ENCODE measurements at places on chromosomes 1 and 21.

DNA sequence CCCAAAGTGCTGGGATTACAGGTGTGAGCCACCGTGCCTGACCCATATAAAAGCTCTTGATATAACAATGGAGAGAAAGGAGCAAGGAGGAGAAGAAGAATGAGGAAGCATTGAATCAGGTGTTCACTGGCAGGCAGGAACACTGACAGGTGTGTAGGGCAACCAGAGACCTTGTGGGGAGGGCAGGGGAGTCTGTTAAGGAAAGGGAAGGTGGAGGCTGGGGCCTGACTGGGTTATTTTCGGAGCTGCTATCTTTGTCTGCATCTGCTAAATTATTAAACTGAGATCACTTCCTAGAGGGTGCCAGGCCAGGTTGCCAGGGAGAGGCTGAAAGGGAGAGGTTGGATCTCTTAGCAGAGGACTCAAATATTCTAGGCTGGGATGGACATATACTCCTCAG lies 6.8 kb upstream of the TRNP1 start:
- DNase-seq: no peak

DNA sequence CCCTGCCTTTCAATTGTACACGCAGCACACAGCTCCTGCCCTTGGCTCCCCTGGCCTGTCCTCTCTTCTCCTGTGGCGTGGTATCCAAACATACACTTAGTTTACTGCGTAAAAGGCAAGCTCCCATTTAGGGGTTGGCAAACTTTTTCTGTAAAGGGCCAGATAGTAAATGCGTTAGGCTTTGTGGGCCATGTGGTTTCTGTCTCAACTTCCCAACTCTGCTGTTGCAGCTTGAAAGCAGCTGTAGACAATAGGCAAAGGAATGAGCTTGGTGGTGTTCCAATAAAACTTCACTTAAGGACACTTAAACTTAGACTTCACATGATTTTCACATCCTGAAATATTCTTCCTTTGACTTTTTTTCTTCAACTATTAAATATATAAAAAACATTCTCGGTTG lies 63.3 kb downstream of the RHOU start:
- DNase-seq: no peak

DNA sequence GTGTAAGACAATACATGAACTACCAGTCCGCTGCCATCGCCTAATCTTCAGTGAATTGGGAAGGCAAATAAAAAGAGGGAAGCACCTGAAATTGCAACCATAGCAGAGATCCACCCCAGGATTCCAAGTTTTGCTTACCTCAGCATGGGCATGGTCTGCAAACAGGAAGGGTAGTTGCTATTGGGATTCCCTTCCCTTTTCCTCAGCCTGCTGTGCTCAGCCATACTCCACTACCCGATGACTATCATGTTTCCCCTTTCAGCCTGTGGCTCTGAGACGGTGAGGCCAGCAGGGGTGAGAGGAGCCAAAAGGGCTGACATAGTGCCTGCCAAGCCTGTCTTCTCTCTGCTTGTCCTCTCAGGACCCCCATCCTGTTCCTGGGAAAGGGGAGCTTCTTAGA lies 64.2 kb downstream of the GPR137B start:
- no peak for DNase-seq

GRCh38 chr1:246827396-246827795 lies 103.2 kb downstream of the SCCPDH start:
- DNase-seq: no peak

DNA sequence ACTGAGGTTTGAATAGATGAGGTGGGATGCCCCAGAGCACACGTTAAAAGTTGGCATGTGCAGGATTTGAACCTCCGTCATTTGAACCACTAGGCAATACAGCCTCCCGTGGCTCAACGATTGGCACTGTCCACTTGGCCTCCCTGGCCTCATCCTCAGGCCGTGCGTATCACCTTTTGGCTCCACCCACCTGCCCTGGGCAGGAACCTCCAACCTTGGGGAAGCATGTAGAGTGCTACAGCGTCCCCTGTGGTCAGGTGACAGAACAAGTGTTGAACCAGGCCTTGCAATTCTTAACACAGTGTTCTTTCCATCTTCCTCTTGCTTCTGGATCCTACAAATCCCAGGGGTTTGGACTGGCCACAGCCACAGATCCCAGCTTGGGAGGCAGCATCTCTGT lies 112.6 kb downstream of the PAX7 start:
- no peak for DNase-seq

GRCh38 chr1:7555391-7556185 lies 215.5 kb upstream of the VAMP3 start:
- no peak for DNase-seq

DNA sequence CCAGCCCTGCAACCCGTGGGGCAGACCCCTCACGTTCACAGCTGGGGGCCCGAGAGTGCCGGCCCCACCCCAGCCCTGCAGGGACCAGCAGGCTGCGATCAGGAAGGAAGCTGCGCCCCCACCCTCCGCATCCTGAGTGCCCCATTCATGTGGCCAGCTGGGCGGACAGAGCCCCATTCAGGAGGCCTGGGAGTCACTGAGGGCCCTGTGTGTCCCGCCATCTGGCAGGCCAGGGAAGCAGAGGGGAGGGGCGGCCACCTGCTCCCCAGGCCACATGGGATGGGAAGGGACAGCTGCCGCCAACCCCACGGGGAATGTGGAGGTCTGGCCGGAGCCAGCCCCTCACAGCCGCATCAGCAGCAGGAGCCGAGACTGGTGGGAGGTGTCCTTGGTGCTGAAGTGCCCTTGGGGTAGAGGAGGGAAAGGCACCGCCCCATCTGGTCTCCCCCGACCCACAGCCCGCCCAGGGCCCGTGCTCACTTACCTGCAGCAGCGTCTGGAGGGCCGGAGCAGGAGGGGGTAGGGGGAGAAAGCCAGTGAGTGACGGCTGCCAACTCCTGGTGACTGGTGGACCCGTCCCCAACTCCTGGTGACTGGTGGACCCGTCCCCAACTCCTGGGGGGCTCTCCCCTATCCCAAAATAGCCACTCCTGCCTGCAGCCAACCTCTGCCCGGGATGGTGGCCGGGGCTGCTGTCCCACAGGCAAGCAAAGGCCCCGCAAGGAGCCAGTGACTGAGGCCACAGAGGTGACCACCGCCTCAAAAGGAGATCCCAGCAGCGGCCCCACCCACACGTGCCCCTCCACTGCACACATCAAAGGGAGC lies 8.7 kb downstream of the ACAP3 start:
- no peak for DNase-seq

- no peak for DNase-seq
These were observed 1152.0 kb upstream of the B3GALT2 start for GRCh38 chr1:194338241-194338948.

- DNase-seq: no peak
These were observed 184.3 kb downstream of the NEGR1 start for GRCh38 chr1:72097851-72098570.

Data from activated naive CD8-positive, alpha-beta T cell treated with anti-CD3 and anti-CD28 coated beads, Interleukin-2, amount 50 U/mL, for 16 hours (primary cell).